AG08395 (cell line): ENCODE measurements at places on chromosomes 4 and X.

GRCh38 chrX:115373308-115373707, 83.8 kb downstream of the LUZP4 start:
- DNase-seq: no peak

- no peak for DNase-seq
Measured at GRCh38 chr4:128663325-128663724, 146.2 kb upstream of the JADE1 start.

DNA sequence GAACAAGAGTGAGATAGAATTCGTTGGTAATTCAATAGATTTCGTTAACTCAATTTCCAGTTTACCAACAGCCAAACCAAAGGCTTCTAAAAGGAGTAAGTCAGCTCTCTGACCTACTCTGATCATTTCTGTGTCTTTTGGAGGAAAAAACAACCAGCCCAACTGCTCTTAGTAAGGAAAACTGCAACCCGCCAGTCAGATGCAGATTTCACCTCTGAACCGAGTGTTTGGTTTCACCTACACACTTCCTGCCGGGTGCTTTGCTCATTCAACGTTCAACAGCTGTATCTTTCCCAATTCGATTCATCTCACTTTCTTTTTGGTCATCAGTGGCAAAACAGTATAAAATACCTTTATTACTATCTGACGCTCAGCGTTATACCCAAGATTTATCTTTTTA, 24.5 kb downstream of the TMSB4X start:
- no peak for DNase-seq

DNA sequence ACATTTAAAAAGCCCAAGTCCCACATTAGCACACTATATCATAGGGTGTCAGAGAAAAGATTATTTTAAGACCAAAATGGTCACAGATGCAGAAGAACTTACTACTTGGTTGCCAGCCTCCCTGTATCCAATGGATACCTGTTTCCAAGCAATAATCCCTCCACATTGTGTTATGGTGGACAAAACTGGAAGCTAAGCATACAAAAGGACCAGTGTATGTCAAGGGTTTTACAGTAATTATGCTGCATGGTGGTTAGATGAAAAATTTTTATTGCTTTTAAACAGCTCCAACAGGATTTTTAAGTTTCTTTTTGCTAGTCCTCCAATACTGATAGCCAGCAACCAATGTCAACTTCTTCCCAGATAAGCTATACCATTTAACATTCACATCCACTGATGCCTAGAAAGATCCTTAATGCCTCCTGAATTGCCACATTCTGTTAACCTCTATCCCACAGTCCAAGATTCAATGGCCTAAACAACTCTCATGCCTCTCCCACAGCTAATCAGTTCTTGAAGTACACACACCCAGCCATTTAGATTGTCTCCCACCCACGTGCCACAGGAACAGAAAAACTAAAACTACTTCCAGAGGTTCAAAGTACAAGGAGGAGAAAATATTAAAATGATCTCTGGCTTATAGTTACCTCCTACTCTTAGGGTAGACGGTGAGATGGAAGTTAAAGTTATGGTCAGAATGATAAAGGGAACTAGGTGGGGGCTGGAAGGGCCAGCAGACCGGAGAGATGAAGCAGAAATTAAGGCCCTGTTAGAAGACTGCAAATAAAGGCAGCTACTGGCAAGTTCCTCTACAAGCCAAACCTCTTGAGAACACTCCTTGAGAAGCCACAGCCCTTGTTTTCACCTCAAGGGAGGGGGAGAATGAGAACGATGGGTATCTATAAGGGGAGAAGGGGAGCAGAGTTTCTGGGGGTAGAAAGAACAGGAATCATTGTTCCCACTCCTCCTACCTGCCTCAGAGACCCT, 5.5 kb downstream of the MED14 start:
- no peak for DNase-seq
